ENCODE measurements at places on chromosomes 4 and X. TPM values are rescaled to one million over a fixed set of nuclear protein-coding genes. Genes with fewer than 3 reads are reported as not detected.

The KCTD8 gene
- 0.91 TPM for total RNA-seq

DNA sequence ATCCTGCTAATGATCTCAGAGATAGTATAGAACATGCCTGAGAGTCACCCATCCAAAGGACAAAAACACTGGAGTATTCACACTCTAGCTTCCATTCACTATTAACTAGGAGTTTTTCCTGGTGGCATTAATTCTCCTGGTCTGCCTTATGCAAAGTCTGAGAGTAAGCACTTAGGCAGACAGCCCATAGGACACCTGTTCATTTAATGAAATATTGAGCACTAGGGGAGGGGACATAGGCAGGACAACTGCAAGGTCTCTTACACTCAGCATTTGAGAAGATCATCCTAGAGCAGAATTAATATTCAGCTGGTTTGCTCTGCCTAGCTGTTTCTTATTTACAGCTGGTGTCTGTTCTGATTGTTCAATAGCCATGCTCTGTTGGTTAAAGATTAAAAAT is 508.5 kb downstream of the CENPC start:
- no peaks in the 10 kb centered on the region for H3K27me3 ChIP-seq
- H3K36me3 ChIP-seq: no peaks in the 10 kb centered on the region
- no peak overlapping the region for H3K27ac ChIP-seq
- H3K4me1 ChIP-seq: no peaks in the 10 kb centered on the region
- DNase-seq: no peak
- no peak overlapping the region for H3K4me3 ChIP-seq

DNA sequence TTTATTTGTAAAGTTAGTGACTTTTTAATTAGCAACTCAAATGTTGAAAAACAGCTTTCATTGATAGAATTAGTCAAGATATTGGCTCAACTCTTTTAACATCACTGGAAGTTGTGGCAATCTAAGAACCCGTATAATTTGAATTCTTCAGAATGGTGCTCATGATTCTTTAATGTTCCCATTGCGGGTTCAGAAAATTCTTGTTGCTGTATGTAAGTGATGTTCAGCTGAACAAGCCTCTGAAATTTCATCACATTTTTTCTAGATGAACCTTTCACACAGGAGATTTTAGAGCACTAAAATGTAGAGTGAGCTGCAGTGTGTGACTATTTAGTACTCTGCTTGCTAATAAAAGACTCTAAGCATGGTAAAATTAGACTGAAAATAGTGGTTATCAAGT is 1317.7 kb downstream of the FSTL5 start:
- no peak overlapping the region for H3K27ac ChIP-seq
- no peaks in the 10 kb centered on the region for H3K27me3 ChIP-seq
- no peaks in the 10 kb centered on the region for H3K4me1 ChIP-seq
- DNase-seq: no peak
- no peak overlapping the region for H3K4me3 ChIP-seq

DNA sequence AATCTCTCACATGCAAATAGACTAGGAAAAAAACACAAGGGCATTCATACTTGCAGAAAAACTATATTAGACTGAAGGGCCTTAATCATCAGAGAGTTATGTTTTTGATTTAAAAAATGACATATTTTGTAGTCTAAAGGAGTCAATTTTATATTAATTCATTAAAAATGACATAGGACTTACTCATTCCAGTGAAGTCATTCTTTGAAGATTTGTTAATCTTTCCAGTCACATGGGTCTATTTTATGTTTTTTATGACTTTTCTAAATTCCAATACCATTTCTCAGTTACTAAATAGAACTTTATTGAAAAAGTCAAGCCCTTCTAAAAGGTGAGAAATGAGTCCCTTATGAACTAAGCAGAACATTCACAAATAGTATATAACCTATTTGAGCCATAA is 743.8 kb upstream of the INTU start:
- no peaks in the 10 kb centered on the region for H3K36me3 ChIP-seq
- H3K27ac ChIP-seq: no peak overlapping the region
- DNase-seq: no peak
- H3K4me1 ChIP-seq: no peaks in the 10 kb centered on the region

DNA sequence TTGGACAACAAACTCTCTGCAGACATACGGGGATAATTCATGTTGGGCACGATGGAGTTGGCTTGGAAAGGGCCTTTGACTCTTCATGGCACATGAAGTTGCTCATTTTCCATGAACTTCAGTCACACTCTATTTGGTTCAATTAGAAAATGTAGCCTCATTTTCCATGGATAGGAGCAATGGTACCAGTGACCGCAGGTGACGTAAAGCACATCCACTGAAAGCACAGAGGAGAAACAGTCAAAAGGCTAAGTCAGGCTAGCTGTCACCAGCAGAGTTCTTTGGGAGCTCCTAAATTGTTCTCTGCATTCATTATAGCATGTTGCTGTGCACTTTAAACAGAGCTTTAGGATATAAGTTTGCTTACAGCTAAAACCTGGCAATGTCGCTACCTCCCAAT is 39.9 kb upstream of the MAP3K15 start:
- DNase-seq: no peak
- H3K27me3 ChIP-seq: peaks cover 3% of the 10 kb centered on the region
- H3K27ac ChIP-seq: no peak overlapping the region
- H3K4me1 ChIP-seq: no peaks in the 10 kb centered on the region
- H3K36me3 ChIP-seq: no peaks in the 10 kb centered on the region
- H3K4me3 ChIP-seq: no peak overlapping the region
